BJ (cell line): ENCODE measurements at places on chromosomes 6 and 20.

GRCh38 chr20:21808139-21808538 is 102.7 kb downstream of the PAX1 start:
- no peak for DNase-seq

DNA sequence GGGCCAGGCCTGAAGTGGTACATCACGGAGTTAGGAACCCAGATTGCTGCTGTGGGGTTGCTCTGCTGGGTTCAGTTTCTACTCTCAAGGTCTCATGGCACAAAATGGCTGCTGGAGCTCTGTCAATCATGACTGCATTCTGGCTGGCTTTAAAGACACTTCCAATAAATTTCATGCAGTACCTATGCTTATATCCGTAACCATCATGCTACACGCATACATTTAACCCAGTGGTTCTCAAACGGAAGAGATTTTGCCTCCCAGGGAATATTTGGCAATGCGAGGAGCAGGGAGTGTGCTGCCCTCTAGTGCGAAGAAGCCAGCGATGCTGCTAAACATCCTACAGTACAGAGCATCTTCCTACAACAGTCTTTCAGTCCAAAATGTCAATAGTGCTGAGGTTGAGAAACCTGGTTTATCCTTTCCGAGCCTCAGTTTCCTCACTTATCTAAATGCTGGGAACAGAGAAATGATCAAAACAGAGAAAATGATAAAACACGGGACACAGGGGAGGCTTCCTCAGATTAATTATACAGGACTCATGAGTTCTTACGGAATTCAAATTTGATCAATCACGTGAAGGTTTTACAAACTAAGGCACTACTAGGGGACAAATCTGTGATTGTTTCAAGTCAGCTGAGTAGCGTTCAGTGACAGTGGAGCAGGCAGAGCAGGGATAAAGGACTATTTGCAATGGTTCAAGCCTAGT is 9.6 kb upstream of the SLC2A10 start:
- DNase-seq, result no peak

DNA sequence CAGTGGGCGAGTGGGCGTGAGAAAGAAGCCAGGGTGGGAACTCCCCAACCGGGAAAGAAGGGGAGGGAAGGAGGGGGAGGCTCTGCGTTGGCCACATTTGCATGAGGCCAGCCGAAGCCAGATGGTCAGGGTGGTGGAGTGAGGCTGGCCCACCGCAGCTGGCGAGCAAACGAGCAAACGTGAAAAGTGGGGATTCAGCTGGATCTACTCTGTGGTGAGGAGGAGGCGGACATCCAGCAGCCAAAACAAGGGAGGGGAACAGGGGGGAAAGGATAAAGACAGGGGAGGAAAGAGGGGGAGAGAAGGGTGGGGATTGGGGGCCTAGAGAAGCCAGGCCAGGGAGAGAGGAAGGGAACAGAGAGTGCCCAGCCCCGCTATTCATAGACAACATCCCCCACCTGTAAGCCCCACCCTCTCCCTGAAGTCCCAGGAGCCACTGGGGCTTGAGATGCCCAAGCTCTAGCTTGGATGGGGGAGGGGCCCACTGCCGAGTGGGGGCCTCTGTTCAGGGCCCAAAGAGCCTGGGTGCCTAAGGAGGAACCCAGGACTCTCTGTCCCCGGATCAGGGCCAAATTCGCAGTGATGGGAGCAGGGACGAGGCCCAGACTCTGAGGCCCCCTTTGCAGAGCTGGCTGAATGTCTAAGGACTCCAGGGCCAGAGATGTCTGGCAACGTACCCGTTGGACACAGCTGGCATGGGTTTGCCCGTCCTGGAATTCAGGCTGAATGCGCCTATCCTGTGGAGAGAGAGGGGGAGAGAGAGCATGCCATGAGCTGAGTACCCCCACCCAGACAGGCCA is 45.1 kb downstream of the CPNE5 start:
- DNase-seq, result no peak

DNA sequence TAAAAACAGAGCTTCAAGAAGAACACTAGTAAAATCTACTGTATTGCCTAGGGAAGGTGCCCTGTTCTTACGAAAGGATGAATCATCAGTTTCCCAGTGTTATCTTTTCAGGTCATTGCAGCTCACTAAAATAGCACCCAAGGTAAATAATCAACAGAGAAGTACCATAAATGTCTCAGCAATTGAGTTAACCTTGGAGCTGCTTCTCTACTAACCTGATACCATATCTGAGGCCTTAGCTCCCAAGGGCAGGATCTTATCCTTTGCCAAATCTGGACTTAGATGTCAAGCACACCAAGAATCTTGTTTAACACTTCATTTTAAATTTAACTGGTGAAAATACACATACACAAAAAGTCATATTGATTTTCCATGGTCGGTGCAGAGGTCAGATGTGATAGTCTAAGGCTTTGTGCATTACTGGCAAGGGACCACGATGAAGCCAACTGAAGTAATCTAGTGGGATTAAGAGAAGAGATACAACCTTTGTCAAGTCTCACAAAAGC is 81.5 kb downstream of the EDN1 start:
- no peak for DNase-seq

DNA sequence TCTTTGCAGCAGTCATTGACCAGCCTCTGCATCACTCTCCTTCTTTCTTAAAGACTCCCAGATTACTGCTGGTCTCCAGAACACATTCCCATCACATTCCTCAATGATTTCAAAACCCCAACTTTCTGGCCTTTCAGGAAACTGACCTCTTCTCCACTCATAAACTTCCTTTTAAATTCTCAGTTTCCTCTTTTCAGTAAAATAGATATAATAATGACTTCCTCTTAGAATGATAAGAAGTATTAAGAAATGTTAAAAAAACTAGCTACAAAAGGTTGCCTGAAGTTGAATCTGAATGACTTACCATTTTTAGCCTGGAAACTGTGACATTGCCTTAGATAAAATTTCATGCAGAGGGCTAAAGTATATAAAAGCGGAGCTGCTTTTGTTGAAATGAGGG is 239.3 kb downstream of the OGFRL1 start:
- DNase-seq, result no peak

DNA sequence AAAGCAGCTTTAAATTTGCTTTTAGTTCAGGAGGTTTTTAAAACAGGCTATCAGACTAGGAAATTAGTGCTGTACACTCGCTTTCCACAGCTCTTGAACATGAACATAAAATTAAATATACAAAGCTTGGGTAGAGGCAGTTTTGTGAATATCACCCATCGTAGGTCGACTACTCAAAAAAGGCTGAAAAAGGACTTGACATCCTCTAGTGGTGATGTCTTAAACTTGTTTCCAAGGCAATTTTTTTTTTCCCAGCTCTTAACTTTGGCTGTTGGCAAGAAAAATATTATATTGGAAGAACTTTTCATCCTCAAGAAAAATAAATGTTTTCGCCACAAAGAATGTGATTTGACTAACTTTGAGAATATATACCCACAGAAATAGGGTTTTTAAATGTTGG is 2.9 kb downstream of the MAP7 start:
- peak; percentile 2 for DNase-seq

DNA sequence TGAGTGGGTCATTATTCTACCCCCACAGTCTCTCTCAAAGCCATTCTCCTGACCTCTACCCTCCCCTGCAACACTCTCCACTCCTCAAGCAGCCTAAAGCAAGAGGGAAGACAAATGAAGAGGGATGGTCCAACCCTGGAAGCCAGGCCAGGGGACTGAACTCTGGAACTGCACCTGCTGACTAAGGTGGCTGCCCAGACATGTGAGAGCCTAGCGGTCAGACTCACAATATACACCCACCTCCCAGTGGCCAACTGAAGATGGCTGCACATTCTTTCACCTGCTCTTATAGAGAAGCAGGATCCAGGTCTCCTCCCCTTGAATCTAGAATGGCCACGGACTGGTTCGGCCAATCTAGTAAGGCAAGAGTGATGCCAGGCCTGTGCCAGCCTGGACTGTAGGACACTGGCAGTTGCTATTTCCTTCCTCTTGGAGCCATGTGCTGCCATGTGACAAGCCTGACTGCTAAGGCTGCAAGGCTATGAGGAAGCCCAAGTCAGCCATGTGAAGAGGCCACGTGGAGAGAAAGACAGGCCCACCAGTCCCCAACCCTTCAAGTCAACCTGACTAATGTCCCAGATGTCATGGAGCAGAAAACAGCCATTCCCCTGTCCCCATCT is 31.8 kb downstream of the ACSS1 start:
- no peak for DNase-seq

GRCh38 chr6:4553387-4553786 is 222.8 kb upstream of the CDYL start:
- no peak for DNase-seq

GRCh38 chr20:10924644-10925201 is 250.9 kb upstream of the JAG1 start:
- DNase-seq, result peak; percentile 84

- DNase-seq, result no peak
These were observed 127.5 kb downstream of the ISM1 start for GRCh38 chr20:13348311-13349234.

GRCh38 chr6:140988780-140989179 is 1143.9 kb upstream of the GJE1 start:
- no peak for DNase-seq

DNA sequence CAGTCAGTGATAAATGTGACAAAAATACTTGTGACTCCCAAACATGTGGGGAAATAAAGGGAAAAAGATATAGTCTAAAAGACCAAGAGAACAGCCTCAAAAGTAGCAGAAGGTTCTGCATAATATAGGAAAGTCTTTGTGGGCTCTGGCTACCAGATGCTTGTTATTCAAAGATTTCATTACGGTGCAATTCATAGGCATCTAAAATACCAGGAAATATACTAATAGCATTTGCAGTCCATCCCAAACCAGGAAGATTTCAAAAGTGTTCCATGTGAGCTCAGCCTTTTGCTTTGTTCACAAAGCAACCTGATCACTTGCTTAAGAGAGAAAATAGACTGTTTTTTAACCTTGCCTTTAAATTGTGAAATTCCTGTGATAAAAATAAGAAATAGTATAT is 506.7 kb upstream of the MARCKS start:
- no peak for DNase-seq

- no peak for DNase-seq
These were observed 42.2 kb upstream of the OSTM1 start for GRCh38 chr6:108116546-108117426.

- DNase-seq, result peak; percentile 94
These were observed 16.2 kb upstream of the BEND6 start for GRCh38 chr6:56938649-56939191.

DNA sequence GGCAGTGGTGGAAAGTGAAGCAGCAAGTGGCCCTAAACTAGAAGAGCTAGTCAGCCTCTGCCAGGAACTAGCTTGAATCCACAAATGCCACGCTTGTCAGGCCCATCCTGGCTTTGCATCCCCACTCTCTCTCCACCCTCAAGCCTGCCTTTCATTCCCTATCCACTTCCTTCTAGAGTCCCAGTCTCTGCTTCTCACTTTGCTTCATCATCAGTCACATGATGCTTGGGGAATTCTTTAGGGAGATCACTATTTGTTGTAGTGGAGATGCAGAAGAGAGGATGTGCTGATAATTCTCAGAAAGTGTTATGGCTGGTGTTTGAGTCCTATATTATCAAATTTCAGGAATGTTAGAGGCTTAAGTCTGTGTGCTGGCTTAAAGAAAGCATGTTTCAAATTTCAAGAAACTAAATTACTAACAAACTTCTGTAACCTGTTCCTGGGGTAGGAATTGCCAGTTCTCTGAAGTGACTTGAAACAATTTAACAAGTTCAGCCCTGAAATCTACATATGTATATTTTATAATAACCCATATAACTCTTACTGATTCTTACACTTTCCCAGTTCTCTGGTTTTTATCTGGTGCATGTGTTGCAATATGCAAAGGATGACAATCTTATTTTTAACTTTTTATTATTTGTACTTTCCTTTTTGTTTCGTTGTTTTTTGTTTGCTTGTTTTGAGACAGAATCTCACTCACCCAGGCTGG is 7.5 kb downstream of the TRIM39 start:
- no peak for DNase-seq

DNA sequence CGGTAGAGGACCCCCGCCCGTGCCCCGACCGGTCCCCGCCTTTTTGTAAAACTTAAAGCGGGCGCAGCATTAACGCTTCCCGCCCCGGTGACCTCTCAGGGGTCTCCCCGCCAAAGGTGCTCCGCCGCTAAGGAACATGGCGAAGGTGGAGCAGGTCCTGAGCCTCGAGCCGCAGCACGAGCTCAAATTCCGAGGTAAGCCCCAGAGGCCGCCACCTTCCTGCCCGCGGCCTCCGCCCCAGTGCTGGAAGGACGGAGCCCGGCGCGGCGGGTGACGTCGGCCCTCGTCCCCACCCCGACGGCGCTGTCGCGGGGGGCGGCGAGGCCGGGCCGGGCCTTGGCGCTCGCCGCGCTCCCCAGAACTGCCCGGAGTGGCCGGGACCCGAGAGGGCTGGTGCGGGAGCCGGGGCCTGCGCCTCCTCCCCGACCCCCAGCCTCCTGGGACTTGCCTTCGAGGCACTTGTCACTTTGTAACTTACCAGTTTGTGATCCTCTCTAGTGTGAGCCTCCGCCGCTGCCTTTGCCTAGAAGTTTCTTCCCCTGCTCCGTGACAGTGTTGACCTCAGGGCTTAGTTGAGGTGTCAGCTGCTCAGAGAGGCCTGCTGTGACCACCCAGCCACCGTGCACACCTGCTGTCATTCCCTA is 417 bp downstream of the VAPB start:
- DNase-seq, result no peak
